ENCODE measurements at places on chromosomes 3 and 15.

GRCh38 chr3:49110780-49111179 lies 6.2 kb upstream of the QARS1 start:
- no peak for DNase-seq

DNA sequence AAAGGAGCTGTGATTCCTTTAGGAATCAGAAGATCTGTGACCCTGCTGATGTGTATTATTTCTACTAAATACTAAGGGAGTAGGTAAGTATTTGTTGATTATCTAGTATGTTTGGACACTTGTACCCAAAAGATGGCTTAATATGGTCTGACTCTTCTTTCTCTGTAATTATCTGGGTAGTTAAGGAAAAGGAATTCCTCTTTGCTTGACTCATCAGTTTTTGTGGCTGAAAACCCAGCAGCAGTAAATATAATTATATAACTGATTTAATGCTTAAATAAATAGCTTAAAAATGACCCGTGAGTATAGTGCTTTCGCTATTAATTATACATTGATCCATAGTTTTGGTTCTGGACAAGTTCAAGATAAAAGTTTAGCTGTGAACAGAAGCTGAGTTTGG lies 155.8 kb downstream of the LRTM1 start:
- DNase-seq, result no peak

DNA sequence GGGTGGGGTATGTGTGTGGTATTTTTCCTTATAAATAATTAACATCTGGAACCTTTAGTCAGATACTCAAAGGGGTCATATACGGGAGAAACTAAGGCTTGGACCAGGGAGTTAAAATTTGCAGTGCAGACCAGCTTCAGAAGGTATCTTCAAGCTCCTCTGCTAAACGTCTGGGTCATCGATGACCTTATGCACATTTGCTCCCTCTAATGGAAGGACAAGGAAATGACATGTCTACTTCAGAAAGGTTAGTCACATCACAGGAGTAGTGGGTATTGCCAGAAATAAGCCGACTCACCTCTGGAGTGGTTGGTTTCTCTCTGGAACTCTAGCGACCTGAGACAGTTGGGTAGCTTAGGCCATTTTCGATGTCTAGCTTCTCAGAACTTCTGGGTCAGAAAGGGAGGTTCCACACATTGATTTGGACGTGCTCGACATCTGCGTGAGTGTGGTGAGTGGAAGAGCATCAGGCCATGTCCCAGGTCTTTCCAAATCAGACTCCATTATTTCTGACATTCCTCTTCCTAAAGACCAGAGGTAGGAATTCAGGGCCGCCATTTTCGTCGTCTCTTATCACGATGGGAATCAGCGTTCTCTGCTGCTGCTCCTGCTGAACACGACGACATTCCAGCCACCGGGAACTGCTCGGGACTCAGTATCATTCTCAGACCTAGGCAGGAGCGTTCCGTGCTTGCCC lies 31.8 kb upstream of the RASA2 start:
- DNase-seq, result peak; percentile 60

DNA sequence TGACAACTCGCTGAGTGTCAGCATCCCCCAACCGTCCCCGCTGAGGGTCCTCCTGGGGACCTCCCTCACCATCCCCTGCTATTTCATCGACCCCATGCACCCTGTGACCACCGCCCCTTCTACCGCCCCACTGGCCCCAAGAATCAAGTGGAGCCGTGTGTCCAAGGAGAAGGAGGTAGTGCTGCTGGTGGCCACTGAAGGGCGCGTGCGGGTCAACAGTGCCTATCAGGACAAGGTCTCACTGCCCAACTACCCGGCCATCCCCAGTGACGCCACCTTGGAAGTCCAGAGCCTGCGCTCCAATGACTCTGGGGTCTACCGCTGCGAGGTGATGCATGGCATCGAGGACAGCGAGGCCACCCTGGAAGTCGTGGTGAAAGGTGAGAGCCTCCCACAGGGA lies 35.4 kb downstream of the ACAN start:
- no peak for DNase-seq

GRCh38 chr15:73987681-73988444 lies 4.2 kb downstream of the STOML1 start:
- no peak for DNase-seq

- no peak for DNase-seq
Observed at GRCh38 chr15:24729760-24730159, 54.2 kb downstream of the NPAP1 start.

DNA sequence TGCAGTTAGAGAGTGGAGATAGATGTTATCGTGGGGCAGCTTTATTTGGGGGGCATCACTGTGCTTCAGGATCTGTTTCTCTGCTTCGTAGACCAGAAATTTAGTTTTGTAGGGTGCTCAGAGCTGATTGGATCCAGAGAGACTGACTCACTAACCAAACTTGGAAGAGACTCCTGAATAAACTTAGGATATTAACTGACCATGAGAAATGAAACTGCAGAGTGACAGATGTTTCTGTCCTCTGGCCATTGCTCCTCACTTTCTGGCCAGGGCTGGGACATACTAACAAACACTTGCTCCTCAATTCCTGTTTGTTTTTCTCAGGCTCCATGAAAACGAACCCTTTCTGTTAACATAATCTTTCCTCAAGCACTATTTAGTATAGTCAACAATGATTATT lies 4.3 kb downstream of the ZNF592 start:
- DNase-seq, result no peak

DNA sequence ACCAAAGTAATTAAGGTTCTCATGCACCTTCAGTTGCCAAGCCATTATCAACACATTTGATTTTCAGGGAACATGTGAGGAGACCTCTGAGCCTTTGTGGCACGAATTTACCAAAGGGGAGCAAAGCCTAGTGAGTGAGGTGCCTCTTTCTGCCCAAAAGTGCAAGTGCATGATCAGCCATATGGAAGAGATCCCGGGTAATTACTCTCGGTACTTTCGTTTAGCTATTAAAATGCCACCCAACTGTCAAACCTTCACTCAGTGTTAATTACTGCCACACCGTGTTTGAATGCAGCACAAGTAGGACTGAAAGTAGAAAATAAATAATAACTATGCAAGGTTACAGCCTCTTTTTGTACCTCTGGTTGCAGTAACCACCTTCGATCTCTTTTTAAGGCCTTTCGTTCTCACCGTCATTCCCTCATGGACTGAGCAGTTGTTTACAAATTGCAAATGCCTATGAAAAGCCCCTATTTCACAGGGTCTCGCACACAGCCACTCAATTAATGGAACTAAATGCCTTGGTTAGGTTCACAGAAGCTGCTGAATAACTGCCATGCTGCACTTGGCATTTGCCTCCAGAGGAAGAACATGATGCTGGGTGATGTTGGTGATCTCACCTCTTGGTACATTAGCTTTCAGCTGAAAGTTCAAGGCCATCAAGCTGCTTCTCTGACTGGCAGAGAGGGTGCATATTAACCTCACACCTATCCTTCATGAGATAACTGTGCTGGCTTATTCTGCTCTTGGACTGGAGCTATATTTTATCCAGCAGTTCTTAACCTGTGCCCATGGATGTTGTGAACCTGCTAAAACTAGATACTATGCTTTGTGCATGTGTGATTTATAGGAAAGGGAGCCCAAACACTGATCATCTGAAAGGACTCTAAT lies 69.9 kb downstream of the TNIK start:
- DNase-seq, result no peak

DNA sequence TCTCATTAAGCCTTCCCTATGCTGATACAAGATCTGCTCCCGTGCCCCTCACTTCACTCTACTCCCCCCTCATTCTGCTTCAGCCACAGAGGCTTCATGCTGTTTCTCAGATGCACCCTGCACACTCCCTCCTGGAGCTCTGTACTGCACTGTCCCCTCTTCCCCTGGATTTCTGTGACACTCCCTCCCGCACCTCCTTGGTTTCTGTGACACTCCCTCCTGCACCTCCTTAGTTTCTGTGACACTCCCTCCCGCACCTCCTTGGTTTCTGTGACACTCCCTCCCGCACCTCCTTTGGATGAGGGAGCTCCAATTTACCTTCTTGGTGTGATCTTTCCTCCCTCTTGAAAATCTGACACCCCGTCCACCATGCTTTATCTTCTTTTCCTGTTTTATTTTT lies 28.2 kb downstream of the BDH1 start:
- no peak for DNase-seq

Data from kidney epithelial cell (primary cell).